ENCODE measurements at places on chromosomes 16 and 17.

GRCh38 chr17:51901242-51901641, 257.3 kb downstream of the CA10 start:
- DNase-seq = no peak

GRCh38 chr16:85486256-85486915, 126.7 kb upstream of the GSE1 start:
- DNase-seq = no peak

DNA sequence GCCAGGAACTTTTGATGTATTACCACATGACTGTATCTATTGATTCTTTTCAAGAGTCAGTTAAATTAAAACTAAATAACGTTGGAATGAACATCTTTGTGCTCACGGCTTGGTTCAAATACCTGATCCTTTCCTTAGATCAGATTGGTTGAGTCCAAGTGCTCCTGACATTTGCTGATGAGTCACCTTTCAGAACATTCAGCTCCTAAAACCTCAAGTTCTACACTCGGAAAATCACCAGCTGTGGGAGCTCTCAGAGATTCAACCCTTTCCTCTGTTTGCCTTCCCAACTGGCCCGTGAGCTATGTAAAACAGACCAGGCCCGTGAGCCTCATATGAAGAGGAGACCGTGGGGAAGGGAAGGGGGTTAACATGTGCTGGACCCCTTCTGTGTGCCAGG, 68.1 kb downstream of the RTN4RL1 start:
- no peak for DNase-seq

DNA sequence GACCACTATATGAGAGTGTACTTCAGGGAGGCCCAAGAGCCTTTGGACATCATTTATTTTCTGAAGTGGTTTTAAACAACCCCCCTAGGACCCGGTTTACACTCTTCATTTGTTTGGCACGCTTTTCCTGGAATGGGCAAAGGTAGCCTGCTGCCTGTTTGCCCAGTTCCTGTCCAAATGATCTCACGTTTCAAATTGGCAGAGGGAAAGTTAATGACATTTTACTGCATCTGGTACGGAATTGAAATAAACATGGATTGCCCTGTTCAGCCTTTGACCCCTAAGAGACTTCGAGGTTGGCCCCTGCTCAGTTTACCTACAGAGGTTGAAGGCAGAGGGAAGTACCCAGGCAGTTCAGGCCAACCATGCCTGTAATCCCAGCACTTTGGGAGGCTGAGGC, 5.8 kb upstream of the RPRML start:
- no peak for DNase-seq

DNA sequence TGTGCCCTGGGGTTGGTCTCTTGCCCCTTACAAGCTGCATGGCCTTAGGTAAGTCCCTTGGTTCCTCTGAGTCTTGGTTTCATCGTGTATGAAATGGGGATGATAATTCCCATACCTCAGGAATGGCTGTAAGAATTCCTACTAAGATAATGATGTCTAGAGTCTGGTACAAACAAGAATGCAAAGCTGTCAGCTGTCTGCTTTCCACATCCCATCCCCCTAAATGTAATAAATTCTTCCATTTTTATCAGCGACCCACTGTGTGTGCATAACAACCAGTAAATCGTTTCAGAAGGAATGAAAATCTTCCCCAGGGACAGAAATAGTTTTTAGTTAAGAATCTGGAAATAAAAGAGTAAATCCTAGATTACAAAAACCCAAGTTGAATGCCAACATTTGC, 95.4 kb downstream of the CPPED1 start:
- DNase-seq = no peak

- no peak for DNase-seq
Observed at GRCh38 chr17:10130263-10130662, 68.1 kb downstream of the GAS7 start.

- DNase-seq = no peak
Observed at GRCh38 chr17:22268214-22268911, 576.0 kb downstream of the KCNJ18 start.

DNA sequence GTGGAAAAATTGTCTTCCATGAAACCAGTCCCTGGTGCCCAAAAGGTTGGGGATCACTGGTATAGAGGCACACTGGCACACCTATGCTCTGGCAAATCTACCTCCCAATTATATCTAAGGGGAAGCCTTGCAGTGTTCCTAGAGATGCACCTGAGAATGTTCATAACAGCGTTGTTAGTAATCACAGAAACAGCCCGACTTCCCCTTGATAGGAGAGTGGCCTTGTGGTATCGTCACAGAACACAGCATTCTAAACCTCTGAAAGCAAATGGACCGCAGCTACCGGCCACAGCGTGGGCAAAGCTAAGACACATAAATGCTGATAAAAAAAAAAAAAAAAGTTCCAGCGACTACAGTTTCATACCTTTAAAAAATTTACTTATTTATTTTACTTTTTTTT, 39.1 kb upstream of the ADGRG1 start:
- no peak for DNase-seq

GRCh38 chr17:76004750-76005262, 4.2 kb downstream of the CDK3 start:
- no peak for DNase-seq

DNA sequence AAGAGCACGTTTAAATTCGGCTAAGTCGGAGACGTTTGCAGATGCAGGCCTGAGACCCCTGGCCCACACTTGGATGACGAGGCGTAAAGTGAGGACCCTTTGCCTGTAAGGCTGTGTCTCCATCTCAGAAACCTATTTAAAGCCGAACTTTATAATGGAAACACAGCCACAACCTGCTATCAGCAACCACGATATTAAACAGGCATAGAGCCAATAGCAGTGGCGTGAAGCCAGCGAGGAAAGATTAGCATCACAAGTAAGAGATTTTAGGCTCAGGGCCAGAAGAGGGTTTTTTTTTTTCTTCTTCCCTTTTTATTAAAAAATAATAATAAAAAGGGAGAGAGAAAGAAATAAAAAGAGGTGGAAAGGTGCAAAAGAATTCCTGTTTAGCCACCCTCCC, 111.3 kb upstream of the NOL11 start:
- DNase-seq = no peak

DNA sequence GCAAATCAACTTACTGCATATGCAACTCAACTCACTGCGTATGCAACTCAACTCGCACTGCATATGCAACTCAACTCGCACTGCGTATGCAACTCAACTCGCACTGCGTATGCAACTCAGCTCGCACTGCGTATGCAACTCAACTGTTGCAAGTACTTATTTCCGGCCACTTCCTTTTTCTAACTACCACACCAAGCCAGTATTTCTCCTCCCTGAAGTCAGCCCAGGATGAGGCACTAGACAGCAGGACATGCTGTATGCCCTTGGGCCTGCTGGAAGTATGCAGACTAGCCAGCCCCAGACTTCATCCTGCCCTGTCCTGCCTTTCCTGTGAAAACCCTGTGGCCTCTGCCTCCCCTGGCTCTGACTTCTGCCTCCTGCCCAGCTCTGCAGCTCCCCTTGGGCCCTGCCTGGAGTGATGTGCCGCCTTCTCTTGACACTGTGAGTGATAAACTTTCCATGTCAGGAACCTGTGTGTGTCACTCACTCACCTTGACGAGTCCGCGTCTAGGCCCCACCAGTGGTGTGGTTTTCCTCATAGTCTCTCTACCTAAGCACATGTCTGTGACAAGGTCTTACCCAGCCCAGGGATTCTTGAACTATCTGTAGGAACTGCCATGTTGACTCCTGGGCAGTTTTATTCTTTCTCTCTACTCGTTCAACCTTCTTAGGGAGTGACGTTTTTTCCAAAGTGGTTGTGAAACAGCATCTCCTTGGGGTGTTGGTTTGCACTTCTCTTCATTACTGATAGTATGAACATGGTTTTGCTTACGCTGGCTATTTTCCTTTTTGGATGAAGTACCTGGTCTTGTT, 16.4 kb downstream of the ZNF778 start:
- no peak for DNase-seq

- DNase-seq = no peak
Observed at GRCh38 chr17:39208893-39209292, 8.8 kb downstream of the RPL19 start.

DNA sequence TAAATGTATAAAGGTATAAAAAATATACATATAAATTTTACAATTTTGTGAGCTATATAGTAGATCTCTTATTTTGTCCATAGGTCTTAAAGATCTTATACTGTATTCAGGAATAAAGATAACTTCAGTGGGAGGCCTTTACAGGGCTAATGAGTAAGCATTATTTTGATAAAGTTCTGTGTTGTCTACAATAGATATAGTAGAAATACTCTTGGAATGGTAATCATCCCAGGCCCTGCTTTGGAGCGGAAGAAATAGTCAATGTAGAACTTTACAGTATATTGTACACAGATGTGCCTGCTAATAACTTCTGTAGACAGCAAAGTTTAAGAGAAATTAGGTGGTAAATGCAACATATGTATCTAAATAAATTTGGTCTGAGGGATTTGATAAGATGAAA, 42.6 kb downstream of the TENT4B start:
- no peak for DNase-seq

DNA sequence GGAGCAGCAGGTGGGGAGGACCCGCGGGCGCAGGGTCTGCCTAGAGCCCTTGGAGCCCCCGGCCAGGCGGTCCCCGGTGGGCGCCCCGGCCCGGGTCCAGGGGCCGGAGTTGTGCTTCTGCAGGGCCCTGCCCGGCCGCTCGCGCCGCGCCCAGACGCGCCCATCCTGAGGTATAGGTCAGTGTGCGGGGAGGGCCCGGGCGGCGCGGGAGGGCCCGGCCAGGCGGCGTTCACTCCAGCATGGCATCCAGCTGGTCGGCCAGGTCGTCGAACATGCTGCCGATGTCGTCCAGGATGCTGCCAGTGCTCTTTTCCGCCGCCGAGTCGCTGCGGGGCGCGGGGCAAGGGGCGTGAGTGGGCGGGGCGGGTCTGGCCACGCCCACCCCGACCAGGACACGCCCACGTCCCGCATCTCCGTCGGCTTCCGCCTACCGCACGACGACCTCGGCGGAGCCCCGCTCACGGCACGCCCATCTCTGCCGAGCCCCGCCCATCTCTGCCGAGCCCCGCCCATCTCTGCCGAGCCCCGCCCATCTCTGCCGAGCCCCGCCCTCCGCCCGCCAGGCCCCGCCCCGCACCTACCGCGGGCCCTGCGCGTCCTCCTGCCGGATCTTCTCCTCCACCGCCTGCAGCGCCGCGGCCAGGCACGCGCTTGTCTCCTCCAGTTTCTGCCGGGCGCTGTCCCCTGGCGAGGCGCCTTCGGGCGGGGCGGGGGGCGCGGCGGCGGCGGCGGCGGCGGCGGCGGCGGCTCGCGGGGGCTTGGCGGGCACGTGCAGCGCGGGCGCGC, 17.9 kb downstream of the CASKIN1 start:
- DNase-seq = peak; percentile 29

- no peak for DNase-seq
Observed at GRCh38 chr16:54657058-54657708, 273.5 kb upstream of the IRX5 start.

DNA sequence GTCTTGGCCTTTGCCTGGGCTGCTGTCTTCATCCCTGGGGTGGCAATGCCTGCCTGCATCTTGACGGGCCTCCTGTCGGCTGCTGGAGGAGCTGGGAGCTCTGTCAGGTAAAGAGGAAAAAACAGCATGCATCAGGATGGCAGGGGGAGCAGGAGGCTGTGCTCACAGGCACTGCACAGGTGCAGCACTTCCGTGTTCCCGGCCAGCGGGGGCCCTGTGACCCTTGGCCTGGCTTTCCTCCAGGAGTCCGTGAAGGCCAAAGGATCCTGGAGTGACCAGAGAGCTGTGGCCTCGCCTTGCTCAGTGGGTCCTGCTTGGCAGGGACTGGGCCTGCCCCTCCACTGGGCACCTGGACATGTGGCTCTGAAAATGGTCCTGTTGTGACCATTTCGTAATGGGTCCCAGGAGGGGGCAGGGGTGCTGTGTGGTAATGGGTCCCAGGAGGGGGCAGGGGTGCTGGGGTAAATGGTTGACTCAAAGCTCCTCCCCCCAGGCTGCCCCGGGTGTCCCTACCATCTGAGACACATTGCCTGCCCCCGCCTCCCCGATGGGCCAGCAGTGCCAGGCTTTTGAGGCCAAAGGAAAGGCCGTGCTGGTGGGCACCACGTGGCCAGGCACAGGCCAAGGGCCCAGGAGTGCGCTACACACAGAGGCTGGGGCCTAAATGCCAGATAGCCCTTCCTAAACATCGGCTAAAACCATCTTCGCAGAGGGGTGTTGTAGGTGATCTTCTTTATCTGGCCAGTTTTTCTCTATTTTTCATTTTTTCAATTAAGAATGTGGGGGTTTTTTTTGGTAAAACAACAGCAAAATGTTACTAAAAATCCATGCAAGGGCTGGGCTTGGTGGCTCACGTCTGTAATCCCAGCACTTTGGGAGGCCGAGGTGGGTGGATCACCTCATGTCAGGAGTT, 4.0 kb upstream of the FASN start:
- DNase-seq = no peak

DNA sequence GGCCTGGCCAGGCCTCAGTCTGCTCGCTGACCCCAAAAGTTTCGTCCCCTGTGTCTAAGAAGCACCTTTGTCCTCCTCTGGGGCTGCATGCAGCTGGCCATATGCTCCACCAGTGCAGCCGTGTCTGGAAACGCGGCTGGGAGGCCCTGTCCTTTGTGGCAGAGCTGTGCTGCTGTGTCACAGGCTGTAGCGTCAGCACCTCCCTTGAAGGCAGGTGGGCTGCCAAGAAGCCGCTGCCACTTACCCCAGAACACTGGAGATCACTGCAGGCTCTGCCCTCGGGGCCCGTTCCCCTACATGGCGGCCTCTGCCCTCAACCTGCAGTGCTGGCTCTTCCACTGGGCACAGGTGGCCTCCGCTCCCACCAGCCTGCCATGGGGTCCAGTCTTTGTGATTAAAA, 15.7 kb upstream of the MC1R start:
- no peak for DNase-seq

DNA sequence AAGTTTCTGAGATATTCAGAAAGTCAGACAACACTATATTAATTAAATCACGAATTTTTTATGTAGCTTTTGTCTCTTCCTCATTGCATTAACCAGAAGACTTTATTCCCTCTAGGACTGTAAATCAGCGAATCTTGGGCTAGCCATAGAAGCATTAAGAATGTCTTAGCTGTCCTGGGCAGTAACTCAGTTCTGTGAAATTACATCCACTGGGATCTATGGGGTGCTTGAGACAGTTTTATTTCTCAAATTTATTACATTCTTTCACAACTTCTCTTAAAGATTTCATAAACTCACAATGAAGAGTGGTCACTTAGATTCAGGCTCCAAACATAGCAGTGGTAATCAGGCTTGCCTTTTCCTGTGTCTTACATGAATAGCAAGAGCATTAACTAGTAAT, 1153.4 kb downstream of the CDH8 start:
- no peak for DNase-seq

DNA sequence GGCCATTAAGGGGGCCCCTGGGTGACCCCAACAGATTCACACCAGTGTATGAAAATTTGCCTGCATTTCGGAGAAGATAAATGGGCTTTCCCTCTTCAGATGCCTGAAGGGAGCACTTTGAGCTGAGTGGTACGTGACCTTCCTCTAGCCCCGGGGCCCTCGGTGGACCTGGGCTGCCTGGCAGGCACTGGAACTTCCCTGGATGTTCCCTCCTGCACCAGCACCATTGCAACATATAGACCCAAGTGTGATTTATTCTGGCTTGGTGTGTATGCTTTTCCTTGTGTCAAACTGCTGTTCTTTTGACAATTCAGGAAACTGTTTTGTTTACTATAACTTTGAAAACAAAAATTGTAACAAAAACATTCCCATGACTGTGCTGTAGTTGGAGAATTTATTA, 93.8 kb downstream of the TNFRSF13B start:
- DNase-seq = no peak

GRCh38 chr17:49443862-49444261, 29.2 kb upstream of the PHB1 start:
- DNase-seq = no peak

GRCh38 chr17:45231481-45232116, 9.9 kb downstream of the FMNL1 start:
- DNase-seq = no peak
